Right lung (tissue), 10 donors: ENCODE measurements at places on chromosomes 2 and 18. TPM values are rescaled to one million over a fixed set of nuclear protein-coding genes. Genes with fewer than 3 reads are reported as not detected.

DNA sequence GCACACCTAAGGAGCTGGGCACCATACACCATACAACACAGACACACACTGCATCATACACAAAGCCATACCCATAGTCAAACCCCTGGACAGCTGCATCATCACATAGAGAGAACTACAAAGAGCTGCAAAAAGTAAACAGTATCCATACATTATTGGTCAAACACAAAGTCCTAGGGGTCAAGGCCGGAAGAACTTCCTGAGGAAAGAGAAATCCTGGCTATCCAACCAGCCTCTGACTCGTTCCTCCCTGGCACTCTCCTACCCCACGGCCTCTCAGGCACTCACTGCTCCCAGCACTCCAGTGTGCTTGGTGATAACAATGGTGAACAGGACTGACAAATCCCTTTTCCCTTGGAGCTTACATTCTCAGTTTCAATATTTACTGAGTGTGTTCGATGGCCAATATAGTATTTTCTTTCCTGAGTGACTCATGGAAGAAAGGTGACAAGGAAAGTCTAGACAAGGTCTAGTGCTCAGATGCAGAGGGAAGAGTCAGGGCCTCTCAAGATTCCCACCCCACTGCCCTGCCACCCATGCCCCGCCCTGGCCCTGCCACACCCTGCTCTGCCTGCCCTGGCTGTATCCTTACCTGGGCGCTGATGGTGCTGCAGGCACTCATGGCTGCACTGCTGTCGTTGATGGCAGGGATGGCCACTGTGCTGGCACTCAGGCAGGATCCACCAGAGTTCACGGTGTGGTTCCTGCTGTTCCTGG, 3.4 kb downstream of the CFAP65 start:
- DNase-seq: no peak

DNA sequence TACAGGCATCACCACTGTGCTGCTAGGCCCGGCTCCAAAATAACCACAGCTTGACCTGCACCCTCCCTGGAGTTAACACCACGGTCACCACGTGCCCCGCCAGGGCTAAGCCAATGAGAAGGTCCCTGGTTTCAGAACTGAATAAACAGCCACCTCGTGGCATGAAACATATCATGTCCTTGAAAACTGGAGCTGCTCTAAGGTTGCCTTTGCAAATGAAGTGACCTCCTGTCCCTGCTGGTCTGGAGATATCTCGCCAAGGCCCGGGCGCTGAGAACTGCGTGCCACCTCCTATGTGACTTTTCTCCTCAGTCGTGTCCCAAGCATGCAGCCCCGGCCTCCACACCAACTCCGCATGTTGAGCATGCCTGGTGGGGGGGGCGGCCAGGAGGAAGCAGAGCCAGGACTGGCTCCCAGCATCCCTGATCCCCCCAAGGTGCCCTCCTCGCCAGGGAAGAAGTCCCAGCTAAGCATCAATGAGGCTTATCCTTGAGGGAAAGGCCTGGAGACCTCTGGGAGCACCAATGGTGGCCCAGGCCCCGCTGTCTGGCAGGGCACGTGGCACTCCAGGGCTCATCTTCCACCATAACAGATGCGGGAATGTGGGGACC, 16.3 kb upstream of the KCNG2 start:
- no peak for DNase-seq

KCNIP3 gene
- 7.4 TPM for polyA plus RNA-seq

TLX2 gene
- polyA plus RNA-seq: 0.07 TPM

CD8A gene
- polyA plus RNA-seq: 1.2 TPM

- DNase-seq: no peak
Measured at GRCh38 chr2:240240781-240241180, 100.3 kb upstream of the OTOS start.

DNA sequence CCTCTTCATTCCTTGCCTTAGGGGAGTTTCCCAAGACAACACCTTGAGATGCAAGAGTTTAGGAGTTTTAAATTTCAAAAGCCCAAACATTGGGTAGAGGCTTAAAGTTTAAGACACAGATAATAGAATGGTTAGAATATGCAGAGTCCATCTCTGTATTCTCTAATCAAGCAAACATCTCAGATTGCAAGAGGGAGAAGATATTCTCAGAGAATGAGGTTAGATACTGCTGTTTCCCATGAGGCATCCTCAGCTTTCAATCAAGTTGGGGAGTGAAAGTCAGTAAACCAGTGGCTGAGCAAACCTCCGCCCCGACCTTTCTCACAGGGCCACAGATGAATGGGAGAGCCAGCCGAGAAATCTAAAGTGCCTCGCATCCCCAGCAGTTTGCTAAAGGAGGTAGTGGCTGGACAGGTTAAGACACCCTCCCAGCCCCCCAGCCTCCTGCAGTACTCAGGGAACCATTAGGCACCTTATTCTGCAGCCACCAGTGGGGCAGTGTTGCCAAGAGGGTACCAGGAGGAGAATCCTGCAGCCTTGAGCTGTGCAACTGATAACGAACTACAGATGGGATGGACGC, 30.0 kb downstream of the FBXO36 start:
- DNase-seq: no peak

- DNase-seq: no peak
Measured at GRCh38 chr2:217166241-217166850, 306.5 kb upstream of the TNP1 start.

ANKRD29 gene
- polyA plus RNA-seq: 47.9 TPM

PDE1A gene
- 14.8 TPM for polyA plus RNA-seq

RNF125 gene
- 8.6 TPM for polyA plus RNA-seq

DNA sequence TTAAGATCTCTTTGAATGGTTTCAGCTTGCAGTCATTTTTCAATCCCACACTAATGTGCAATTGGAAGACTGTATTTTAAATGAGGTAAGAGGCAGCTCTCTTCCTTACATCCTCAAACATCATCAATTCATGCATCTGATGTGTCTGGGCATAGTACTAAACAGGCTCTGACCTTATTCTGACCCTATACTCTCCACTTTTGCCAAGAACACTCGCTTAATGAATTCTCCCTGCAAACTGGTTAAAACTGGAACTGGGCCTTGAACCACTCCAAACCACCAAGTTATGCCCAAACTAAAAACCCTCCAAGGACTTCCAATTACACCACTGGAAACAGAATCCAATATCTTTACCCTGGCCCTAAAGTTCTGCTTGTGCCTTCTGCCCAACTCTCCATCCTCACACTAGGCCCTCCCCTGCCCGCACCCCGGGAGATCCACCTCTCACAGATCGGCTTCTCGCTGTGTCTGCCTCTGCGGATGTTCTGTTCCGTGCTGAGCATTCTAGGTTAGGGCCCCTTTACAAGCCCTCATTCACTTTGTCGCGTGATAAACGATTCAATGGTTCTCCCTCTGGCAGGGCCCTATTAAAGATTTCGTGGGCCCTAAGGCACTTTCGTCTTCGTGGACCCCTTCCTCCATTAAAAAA, 1.2 kb downstream of the M1AP start:
- DNase-seq: no peak

DNA sequence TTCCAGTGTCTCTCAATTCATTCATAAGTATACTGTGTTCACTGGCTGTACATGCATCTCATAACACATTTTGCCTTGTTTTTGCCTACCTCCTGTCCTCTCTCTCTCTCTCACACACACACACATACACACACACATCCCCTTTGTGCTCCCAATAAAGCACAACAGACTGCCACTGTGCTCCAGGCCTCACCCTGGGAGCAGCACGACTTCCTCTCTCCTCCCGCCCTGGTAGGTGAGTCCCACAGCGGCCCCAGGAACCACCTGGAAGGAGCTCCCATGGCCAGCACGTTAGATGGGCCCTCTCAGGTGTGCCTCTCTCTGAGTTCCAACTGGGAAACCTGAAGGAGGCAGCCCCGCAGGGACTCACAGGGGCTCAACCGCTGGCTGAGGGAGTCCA, 65.4 kb downstream of the MARCHF4 start:
- DNase-seq: no peak

DNA sequence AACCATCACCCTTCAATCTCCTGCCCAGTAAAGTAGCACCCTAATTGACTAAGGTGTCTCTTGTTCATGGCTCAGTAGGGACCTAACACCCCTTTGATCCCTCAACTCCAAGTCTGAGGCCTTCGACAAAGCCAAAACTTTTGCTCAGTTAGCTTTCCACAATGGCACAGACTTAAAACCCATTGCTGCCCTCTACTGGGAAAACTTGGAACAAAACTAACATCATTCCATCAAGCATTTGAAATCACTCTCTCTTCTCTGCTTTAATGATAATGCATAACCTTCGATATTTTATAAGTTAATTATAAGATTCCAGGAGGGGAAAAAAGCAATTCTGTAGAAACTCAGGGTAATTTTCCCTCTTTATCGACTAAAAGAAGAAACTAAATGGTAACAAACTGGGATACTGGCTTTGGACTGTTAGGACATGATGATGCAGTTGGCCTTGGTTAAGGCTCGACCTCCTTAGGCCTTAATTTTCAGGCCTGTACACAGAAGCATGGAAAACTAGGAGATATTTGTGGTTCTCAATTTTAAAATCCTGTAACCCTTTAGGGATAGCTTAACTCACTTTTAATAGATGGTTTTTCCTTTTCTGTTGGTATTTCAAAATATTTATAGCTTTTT, 127.8 kb downstream of the STK39 start:
- DNase-seq: peak; percentile 55

EVA1A gene
- 26.5 TPM for polyA plus RNA-seq

NTSR2 gene
- polyA plus RNA-seq: not detected

PAPOLG gene
- polyA plus RNA-seq: 28.2 TPM

GRCh38 chr2:145909766-145910165, 1389.8 kb upstream of the ZEB2 start:
- no peak for DNase-seq

DNA sequence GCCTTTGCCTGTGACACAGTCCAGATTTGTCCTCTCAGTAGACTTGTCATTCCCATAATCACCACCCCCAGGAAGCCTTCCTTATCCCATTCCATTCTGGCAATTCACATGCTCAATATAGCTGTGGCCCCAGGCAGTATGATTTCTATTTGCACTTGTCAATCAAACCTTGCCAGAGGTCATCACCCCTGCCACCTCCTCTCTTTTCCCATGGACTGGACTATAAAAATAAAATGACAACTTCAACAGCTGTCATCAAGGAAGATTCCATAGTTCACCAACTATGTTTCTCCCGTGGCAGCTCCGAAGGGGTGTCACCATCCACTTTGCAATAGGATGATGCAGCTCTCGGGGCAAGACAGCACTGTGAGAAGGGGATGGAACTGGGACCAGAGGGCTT, 255.7 kb downstream of the CELF4 start:
- no peak for DNase-seq

SGO2 gene
- 8.6 TPM for polyA plus RNA-seq

GRCh38 chr2:15748736-15749323, 157.2 kb downstream of the DDX1 start:
- DNase-seq: no peak

DNA sequence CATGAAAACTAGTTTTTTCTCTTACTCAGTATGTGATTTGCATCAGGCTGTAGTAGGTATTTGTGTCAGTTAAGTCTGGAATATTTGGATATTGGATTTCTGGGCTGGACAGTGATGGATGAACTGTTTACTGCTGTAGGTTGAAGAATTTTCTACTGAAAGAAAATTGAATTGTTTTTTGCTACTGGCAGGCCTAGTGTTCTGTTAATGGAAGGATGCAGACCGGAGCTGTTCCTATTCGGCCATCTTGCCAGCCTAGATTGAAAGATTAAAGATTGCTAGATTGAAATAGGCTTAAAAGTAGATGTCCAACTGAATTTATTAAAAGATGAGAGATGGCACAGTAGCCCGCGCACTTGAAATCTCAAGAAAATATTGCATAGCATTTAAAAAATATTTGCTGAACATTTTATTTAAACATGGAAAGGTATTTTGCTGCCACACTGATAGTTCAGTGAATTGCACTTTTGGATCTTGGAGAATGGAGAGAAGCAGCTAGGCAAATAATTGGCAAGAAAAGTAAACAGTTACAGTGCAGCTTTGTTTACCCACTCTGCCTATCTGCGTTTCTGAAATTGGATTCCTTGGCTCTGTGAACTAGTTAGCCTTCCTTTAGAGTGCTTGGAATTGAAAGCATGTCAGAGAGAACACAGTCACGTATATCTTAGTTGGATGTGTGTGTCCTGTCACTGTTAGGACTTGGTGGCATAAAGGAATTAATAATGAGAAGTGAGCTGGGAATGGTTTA, 54.1 kb downstream of the EPB41L5 start:
- DNase-seq: peak; percentile 11

- DNase-seq: no peak
Measured at GRCh38 chr2:164009756-164010337, 274.0 kb upstream of the FIGN start.

GRCh38 chr2:157793053-157793612, 83.0 kb downstream of the ACVR1 start:
- no peak for DNase-seq

GRCh38 chr2:12107939-12108338, 361.5 kb downstream of the LPIN1 start:
- no peak for DNase-seq

- peak; percentile 26 for DNase-seq
Measured at GRCh38 chr2:234496055-234496834, 636 bp downstream of the ARL4C start.

DNA sequence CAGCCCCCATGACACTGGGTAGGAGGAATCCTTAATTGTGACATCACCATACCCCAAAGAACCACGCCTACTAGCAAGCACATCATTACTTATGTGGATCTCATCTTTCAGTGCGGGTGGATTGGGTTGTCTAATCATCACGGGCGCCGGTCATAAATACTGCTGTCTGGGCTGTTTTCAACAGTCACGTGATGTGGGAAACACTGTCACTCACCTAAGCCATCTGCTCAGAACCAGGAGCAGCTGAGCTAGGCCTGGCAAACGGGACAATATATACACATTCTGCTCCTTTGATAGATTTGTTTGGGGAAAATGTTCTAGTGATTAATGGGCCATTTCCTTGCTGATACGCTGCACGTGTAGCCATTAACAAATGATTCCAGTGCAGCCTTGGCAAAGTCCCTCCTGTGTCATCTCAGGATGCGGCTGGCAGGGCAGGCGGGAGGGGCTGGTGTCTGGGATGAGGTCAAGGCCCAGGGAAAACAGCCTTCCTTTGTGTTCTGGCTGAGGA, 145.9 kb upstream of the COPS8 start:
- DNase-seq: no peak

DNA sequence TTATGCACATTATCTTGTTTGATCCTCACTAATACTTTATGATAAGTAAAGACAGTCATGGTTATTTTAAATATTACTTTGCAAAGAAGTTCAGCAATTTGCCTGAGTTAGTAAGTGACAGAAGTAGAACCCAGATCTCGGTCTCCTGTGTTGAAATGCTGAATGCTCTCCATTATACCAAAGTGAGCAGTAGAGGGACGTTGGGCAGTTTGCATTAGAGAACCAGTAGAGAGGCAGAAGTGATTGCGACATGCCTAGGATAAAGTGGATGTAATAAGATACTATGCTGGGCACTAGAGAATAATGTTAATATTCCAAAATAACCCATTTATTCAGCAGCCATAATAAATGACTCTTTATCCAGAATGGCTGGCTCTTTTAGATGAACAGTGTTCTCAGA, 201.0 kb downstream of the PMAIP1 start:
- DNase-seq: no peak

GKN2 gene
- polyA plus RNA-seq: 1.8 TPM

MORN2 gene
- 33.3 TPM for polyA plus RNA-seq

GRCh38 chr2:44246840-44247369, 28.4 kb upstream of the SLC3A1 start:
- DNase-seq: no peak
